ENCODE measurements at places on chromosomes 6 and 20. TPM values are rescaled to one million over a fixed set of nuclear protein-coding genes. Genes with fewer than 3 reads are reported as not detected.

Gene COL12A1
- total RNA-seq = not detected

DNA sequence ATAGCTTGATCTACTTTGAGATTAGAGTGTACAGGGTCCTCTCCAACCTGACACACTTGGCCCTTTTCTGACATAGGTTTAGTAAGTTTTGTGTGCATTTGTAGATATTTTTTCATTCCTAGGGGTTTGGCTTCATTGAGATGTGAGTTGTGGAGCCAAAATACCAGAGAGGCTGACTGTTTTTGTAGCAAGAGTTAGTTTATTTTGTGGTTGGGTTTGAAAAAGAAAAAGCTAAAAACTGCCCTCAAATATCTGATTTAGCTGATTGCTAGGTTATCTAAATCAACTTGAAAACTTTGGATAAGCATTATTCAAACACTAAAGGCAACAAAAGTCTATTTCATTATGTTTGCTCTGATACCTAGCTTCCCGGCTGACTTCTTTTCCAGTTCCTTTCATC is 164.7 kb upstream of the CENPW start:
- H3K4me1 ChIP-seq = peaks cover 4% of the 10 kb centered on the region
- H3K4me3 ChIP-seq = no peak overlapping the region
- H3K27me3 ChIP-seq = no peaks in the 10 kb centered on the region
- H3K27ac ChIP-seq = no peak overlapping the region
- peaks cover 4% of the 10 kb centered on the region for H3K36me3 ChIP-seq
- no peak for DNase-seq

DNA sequence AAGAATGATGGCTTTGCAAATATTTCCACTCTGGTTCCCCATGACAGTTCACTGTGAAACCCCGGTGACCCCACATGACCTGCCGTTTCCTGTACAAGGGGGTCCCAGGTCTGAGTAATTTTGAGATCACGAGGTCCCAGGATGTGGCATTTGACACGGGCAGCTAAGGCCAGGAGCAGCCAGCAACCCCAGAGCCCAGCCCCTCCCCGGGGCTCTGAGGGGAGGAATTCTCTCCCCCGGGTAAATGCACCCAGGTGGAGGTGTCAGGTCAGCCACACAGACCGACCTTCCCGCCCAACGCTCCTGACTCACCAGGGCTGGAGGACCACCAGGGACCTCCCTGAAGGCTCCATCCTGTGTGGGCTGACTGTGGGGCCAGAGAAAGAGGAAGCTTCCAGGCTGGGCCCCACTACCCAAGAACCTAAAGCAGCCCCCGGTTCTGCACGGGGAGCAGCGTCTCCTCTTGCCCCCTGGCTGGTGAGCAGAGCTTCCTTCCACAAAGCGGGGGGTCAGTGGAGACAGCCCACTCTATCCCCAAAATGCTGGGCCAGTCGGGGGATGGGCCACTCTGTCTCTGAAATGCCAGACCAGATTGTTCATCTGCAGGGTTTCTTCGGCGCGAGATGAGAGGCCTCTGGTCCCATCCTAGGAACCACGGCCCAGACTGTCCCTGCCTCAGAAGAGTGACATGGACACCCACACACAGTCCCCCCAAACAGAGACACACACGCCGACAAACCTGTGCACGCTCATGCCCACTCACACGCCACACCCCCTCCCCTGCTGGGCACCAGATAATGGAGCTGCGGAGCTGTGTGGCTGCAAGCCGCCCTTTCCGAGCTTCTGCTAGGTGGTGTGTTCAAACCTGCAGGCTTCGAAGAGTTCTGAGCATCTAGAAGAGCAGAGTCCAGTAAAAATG is 23.4 kb upstream of the SLCO4A1 start:
- H3K27me3 ChIP-seq = no peaks in the 10 kb centered on the region
- H3K4me3 ChIP-seq = peak overlapping the region; percentile 60
- peak overlapping the region; percentile 97 for H3K27ac ChIP-seq
- DNase-seq = peak; percentile 80
- H3K4me1 ChIP-seq = peaks cover 39% of the 10 kb centered on the region

Gene ULBP1
- 2.8 TPM for total RNA-seq

- H3K27ac ChIP-seq = no peak overlapping the region
- DNase-seq = no peak
- H3K27me3 ChIP-seq = peaks cover 4% of the 10 kb centered on the region
- H3K4me3 ChIP-seq = no peak overlapping the region
- H3K4me1 ChIP-seq = no peaks in the 10 kb centered on the region
Measured at GRCh38 chr20:9022376-9022775, 46.5 kb upstream of the PLCB4 start.

- no peak for DNase-seq
- no peak overlapping the region for H3K27ac ChIP-seq
- H3K27me3 ChIP-seq = no peaks in the 10 kb centered on the region
- H3K4me3 ChIP-seq = no peak overlapping the region
- no peaks in the 10 kb centered on the region for H3K4me1 ChIP-seq
Measured at GRCh38 chr6:42251911-42252637, 34.4 kb upstream of the MRPS10 start.

DNA sequence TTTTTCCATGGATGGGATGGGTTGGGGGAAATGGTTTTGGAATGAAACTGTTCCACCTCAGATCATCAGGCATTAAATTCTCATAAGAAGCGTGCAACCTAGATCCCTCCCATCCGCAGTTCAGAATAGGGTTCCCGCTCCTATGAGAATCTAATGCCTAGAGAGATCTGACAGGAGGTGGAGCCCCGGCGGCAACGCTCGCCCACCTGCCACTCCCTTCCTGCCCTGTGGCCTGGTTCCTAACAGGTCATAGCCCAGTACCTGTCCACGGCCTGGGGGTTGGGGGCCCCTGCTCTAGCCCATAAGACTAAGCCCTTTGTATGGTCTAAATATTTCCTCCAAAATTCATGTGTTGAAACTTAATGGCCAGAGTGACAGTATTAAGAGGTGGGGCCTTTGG is 92.3 kb upstream of the SALL4 start:
- no peaks in the 10 kb centered on the region for H3K4me1 ChIP-seq
- H3K27me3 ChIP-seq = no peaks in the 10 kb centered on the region
- H3K36me3 ChIP-seq = no peaks in the 10 kb centered on the region
- H3K4me3 ChIP-seq = no peak overlapping the region

GRCh38 chr6:170448317-170448716 is 104.8 kb downstream of the PSMB1 start:
- no peak overlapping the region for H3K4me3 ChIP-seq
- no peak for DNase-seq
- H3K27ac ChIP-seq = no peak overlapping the region
- H3K36me3 ChIP-seq = no peaks in the 10 kb centered on the region
- no peaks in the 10 kb centered on the region for H3K27me3 ChIP-seq
- H3K4me1 ChIP-seq = no peaks in the 10 kb centered on the region
